ENCODE measurements at places on chromosomes 13 and 19.
A peak's percentile ranks its signal among the peaks of the same experiment; 100 is the strongest.

DNA sequence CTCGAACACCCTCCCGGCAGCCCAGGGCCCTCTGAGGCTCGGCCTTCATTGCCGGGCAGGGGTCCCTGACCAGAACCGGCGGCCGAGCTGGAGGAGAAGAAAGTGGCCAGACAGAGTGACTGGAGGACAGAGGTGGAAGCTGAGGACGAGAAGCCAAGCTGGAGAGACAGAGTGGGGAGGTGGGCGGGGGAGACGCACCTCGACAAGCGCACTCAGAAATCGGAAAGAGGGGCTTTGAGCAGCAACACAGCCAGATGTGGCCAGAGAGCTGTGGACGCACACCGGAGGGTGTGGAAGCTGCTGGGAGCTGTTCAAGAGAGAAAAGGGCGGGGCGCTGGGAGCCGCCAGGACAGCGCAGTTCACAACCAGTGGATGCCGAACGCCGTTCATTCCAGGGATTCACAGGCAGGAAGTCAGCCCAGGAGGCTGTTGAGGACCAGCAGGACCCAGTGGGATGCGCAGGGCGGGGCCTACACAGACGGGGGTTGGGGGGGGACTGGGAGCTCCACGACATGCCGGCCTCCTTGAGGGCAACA lies 28.2 kb upstream of the C13orf46 start:
- no peak for DNase-seq

DNA sequence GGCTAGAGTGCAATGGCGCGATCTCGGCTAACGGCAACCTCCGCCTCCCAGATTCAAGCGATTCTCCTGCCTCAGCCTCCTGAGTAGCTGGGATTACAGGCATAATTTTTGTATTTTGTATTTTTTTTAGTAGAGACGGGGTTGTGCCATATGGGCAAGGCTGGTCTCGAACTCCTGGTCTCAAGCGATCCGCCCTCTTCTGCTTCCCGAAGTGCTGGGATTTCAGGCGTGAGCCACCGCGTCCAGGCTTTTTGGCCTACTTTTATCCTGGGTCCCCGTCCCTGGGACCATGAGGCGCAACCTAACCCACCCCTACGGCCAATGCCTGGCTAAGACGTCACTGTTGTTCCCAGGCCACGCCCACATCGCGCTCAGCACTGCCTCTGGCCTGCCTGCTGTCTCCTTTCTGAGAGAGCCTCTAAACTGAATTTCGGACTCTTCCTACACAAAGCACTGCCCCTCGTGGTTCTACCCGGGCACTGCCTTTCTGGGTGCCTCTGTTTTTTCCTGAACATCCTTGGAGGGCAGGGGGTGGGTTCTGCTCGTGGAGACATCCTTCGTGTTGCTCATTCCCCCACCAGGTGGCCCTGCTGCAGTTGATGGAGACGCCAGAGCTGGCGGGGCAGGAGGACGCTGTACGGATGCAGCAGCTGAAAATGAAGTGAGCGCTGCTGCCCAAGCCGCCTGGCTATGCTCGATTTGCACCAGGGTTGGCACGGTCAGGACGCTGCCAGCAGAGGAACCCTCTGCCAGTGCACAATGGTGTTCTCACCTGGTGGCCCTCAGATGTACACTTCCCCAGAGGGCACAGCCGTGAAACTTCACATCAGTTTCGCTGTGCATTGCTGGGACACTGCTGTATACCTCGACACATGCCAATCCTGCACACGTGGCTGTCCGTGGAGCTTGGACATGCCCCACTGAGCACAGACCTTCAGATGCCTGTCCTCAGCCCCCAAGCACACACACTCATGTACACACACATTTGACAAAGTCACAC lies 2.0 kb downstream of the REX1BD start:
- DNase-seq = no peak

GRCh38 chr13:71149498-71150363 lies 717.3 kb downstream of the DACH1 start:
- no peak for DNase-seq

GRCh38 chr19:43639519-43640423 lies at the start of gene CADM4:
CADM4 (minus strand) TSS chr19:43639850; CDS start chr19:43639790, 60 bp downstream.
- DNase-seq = peak; percentile 49

DNA sequence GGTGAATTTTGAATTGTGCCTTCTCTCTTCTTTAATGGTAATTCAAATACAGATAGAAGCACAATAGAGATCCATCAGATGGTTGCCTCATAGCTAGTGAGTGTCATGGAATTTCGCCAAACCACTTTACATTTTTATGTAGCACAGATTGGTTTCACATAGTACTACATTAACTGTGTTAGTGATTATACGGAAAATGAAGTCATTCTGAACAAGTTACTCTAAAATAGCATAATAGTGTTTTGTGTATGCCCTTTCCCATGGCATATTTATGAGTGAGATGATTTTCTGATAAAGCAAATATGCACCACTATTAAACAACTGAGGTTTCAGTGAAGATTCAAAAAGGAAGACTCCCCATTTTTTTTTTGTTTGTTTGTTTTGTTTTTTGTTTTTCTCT lies 1623.5 kb downstream of the PCDH9 start:
- DNase-seq = no peak

- DNase-seq = no peak
Observed at GRCh38 chr13:82847595-82847994, 1034.7 kb downstream of the SLITRK1 start.

Data from GM12891 (cell line).